ENCODE measurements at places on chromosomes 3 and 15.
A peak's percentile ranks its signal among the peaks of the same experiment; 100 is the strongest.

- no peak for DNase-seq
These were observed 166.0 kb upstream of the LPP start for GRCh38 chr3:187987924-187988323.

GRCh38 chr3:177642042-177642803, 444.9 kb upstream of the TBL1XR1 start:
- DNase-seq = no peak

GRCh38 chr15:57053470-57053869, 135.0 kb downstream of the TCF12 start:
- no peak for DNase-seq

GRCh38 chr3:120244834-120245225, 40.2 kb downstream of the GPR156 start:
- DNase-seq = no peak

- DNase-seq = peak; percentile 37
These were observed 105.7 kb downstream of the AKAP13 start for GRCh38 chr15:85485956-85486567.

GRCh38 chr3:124283652-124284023, 291.7 kb upstream of the ROPN1 start:
- DNase-seq = no peak

GRCh38 chr3:39101022-39101689, 6.3 kb downstream of the GORASP1 start:
- DNase-seq = peak; percentile 2

- no peak for DNase-seq
These were observed 259.9 kb upstream of the ATP11B start for GRCh38 chr3:182533394-182533793.

DNA sequence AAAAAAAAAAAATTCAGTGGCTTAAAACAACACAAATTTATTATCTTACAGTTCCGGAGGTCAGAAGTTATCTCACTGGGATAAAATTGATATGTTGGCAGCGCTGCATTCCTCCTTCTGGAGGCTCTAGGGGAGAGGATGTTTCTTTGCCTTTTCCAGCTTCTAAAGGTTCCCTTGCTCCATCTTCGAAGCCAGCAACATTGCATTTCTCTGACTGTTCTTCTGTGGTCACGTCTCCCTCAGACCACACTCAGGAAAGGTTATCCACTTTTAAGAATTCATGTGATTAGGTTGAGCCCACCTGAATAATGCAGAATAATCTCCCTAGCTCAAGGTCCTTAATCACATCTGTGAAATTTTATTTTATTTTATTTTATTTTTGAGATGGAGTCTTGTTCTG, 23.4 kb upstream of the ACAP2 start:
- no peak for DNase-seq

DNA sequence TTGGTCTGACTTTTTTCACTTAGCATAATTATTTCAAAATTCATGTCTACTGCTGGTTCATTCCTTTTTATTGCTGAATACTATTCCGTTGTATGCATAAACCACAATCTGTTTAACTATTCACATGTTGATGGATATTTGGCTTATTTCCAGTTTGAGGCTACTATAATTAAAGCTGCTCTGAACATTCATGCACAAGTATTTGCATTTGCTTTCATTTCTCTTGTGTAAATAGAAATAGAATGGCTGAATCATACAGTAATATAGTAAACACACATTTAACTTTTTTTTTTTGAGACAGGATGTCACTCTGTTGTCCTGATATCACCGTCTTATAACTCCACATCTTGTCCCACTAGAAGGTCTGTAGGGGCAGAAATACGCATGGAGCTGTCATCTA, 57.3 kb downstream of the NMNAT3 start:
- no peak for DNase-seq

GRCh38 chr3:42581400-42581708, 413 bp downstream of the SEC22C start:
- DNase-seq = no peak

DNA sequence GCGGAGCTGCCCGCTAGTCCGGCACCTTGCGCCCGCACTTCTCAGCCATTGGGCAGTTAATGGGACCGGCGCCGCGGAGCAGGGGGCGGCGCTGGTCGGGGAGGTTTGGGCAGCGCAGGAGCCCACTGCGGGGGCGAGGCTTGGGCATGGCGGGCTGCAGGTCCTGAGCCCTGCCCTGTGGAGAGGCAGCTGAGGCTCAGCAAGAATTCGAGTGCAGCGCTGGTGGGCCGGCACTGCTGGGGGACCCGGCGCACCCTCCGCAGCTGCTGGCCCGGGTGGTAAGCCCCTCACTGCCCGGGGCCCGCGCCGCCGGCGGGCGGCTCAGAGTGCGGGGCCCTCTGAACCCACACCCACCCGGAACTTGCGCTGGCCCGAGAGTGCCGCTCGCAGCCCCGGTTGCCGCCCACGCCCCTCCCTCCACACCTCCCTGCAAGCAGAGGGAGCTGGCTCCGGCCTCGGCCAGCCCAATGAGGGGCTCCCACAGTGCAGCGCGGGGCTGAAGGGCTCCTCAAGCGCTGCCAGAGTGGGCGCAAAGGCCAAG, 835.0 kb downstream of the TBL1XR1 start:
- no peak for DNase-seq

DNA sequence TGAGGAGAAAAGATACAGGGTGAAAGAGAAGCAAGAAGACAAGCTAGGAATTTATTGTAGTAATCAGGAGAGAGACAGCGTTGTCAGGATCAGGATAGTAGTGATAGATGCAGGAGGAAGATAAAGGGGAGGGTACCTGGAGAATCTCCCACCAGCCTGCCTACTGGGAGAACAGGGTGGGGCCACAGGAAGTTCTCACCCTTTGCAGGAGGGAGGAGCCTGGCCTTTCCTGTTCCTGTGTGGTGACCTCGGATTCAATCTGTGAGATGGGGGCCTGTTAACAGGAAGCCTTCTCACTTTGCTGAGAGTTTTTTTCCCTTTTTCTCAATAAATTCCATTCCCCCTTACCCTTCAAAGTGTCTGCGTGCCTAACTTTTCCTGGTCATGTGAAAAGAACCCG, 37.6 kb downstream of the GMPS start:
- no peak for DNase-seq

DNA sequence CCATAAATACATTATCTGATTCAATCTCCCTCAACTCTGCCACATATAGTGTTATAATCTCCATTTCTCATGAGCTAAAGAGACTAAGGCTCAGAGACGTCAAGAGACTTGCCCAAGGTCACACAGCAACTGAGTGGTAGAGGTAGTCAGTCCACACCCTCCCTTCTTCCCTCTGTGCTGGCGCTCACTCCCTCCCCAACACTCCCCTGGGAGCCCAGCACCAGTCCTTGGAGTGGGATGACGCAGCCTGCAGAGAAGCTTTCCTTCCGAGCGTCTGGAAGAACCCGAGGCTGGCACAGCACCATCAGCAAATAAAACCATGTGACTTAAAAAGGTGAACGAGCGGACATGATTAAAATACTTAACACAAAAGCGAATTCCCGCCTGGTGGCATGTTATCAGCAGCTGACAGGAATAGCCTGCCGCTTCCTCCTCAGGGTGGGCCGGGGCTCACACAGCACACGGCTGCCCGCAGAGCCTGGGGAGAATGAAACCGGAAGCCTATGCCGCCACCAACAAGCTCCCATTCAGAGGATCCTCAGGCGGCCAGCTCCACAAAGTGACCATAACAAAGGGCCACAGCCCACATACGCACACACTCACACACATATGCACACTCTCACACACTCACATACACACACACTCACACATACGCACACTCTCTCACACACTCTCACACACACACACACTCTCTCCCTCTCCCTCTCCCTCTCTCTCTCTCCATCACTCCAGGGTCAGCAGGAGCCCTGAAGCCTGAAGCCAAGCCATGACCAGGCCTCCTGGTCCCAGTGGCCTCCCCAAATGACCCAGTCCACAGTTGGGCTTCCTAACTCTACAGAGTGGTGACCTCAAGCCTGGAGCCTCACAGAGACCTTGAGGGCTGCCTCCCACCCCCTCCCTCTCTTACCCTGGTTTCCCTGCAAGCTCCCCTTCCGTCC, 120.5 kb downstream of the XXYLT1 start:
- peak; percentile 55 for DNase-seq

GRCh38 chr3:43054754-43055153, 51.1 kb downstream of the POMGNT2 start:
- DNase-seq = no peak

GRCh38 chr3:4770561-4770960, 208.7 kb upstream of the BHLHE40 start:
- no peak for DNase-seq

GRCh38 chr3:109229174-109229847, 87.0 kb downstream of the DPPA2 start:
- DNase-seq = no peak

DNA sequence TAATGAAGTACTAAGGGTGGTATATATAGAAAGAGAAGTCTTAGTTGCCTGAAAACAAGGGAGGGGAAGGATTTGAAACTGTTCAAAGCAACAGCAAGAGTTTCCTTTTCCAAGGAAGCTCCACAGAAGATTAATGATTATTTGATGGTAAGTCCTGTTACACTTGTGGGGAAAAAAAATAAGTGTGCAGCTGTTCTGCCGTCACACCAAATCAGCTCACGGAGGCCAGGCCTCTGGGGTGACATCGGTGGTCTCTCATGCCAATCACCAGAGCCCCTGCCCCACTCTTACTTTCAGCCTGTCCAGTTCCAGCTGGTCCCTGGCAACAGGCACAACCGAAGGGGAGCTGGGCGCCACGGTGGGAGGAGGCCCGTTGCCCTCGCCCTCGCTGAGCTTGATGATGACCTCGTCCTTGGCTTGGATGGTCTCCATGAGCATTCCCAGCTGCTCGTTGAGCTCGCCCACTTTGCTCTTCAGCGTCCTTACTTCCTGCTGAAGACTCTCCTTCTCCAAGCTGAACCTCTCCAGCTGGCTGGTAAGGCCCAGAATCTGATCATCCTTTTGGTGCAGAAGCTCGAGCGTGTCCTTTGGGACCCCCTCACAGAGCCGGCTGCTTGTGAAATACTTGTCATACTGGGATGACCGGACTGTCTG, 53.5 kb downstream of the TBC1D2B start:
- no peak for DNase-seq

DNA sequence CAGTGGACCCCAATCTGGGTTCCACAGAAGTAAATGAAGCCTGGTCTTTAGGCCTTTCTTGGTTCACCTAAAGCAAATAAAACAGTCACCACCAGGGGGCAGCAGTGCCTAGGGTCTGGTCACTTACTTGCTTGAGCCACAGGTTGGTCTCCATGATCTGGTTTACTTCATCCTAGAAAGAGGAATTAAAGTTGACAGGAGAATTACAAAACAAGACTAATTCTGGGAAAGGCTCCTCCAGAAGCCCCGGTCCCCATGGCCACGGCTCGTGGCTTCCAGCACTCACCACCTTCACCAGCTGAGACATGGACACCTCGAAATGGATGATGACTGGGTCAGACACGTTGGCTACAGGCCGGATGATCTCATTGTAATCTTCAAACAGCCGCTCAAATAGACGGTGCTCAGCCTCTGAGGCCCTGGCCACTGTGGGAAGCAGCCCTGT, 2.3 kb downstream of the CHRNA3 start:
- DNase-seq = peak; percentile 70

GRCh38 chr3:50317300-50317699, 5.2 kb downstream of the HYAL2 start:
- DNase-seq = no peak

GRCh38 chr15:98751767-98752166, 103.4 kb downstream of the IGF1R start:
- DNase-seq = no peak

DNA sequence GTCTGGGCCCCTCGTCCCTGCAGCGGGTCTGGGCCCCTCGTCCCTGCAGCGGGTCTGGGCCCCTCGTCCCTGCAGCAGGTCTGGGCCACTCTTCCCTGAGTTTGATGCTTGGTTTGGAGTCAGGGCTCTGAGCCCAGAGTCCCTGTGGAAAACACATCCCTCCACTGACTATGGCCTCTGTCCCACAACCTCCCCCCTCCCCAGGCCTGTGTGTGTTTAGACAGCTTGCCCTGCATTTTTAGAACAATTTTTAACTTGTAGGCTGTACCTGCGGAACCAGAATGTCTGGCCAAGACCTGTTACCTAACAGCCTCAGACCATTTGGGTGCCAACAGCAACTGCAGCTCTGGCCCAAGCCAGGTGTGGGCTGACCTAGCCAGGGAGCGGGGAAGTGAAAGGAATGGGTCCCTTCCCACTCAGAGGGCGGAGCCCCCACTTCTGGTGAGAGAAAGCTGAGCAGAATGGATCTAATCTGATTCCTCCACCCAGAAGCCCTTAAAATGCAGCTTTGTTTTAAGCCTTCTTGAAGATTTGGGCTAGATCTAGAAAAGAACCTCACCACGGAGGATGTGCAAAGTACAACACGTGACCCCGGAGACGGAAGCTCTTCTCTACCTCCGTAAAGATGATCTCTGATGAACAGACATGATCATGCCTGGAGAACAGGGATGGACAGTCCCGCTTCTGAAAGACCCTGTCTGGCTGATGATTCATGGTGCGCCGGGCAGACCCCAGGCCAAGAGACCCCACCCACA, 60.5 kb upstream of the TFRC start:
- no peak for DNase-seq

DNA sequence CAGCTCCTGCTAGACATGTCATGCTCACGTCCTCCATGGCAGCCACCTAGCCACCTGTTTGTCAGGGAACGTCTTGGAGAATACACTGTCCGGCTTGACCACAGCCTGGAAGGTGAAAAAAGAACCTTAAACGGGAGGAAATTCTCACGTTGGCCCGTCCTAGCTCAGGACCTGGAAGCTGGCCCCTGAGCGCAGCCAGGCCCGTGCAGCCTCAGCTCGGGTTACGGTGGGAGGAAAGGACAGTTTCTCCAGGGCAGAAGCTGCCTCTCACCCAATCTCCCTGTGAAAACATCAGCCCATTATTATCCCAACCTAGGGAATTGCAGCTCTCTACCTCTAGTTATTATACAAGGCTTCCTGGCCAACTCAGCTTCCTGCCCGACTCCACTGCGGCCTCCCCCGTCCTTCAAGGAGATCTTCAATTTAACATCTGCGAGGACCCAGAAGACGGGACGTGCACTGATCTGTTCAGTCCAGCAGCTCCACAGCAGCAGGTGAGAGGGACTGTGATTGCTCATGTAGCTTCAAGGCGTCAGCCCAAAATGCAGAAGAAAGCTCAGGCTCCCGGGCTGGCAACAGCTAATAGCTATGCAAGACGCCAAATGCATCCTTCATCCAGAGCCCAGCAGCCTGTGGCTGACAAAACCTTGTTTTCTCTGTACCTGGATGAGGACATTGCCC, 84.7 kb downstream of the ADAMTS17 start:
- DNase-seq = no peak

DNA sequence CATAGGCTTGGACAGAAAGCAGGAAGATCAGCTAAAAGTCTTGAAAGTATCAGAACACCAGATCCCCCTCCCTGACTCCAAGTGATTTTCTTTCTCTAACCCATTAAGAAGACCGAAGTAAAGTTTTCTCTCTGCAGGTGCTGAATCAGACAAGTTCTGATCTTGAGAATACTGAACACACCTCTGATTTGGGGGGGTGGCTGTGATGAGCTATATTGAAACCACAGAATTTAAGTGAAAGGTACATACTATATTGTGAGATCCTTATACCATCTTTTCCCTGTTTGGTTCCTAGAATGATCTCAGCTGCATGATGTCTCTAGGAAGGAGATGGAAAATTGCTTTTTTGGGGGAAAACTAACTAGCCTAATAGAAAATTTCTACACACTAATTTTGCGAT, 196.0 kb downstream of the DIPK2A start:
- no peak for DNase-seq

GRCh38 chr3:30924763-30925162, 30.3 kb upstream of the GADL1 start:
- no peak for DNase-seq

Measured in T1000 (cell line).